SJSA1 (cell line): ENCODE measurements at places on chromosomes 3 and 15. TPM values are rescaled to one million over a fixed set of nuclear protein-coding genes. Genes with fewer than 3 reads are reported as not detected.
A peak's percentile ranks its signal among the peaks of the same experiment; 100 is the strongest.

DNA sequence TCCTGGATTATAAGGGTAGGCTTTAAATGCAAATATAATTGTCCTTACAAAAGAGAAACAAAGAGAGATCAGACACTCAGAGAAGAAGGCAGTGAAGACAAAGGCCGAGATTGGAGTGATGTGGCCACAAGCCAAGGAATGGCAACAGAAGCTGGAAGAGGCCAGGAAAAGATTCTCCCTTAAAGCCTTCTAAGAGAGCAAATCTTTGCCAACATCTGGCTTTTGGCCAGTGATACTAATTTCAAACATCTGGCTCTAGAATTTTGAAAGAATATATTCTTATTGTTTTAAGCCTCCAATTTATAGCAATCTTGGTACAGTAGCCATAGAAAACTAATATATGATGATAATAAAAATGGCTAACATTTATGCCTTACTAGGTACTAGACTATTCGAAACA is 615.8 kb upstream of the ZNF385D start:
- H3K27ac ChIP-seq = no peak overlapping the region
- DNase-seq = no peak
- H3K36me3 ChIP-seq = no peaks in the 10 kb centered on the region
- no peaks in the 10 kb centered on the region for H3K4me1 ChIP-seq

DNA sequence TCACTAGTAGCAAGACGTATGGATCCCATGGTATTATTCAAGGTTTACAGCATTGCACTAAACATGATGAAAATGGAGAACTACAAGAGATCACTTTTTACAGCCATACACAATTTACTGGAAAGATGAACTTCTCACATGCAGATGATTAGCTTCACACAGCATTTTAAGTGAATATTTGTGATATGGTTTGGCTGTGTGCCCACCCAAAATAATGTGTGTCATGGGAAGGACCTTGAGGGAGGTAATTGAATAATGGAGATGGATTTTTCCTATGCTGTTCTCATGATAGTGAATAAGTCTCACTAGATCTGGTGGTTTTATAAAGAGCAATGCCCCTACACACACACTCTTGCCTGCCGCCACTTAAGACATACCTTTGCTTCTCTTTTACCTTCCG is 662.0 kb upstream of the CCDC54 start:
- H3K4me1 ChIP-seq = peaks cover 10% of the 10 kb centered on the region
- no peak overlapping the region for H3K4me3 ChIP-seq
- H3K27me3 ChIP-seq = no peaks in the 10 kb centered on the region
- no peak for DNase-seq
- H3K36me3 ChIP-seq = no peaks in the 10 kb centered on the region

Gene EPHA6
- total RNA-seq = not detected in 2 replicates

Gene GRAMD1C
- total RNA-seq = 13.8 and 29.7 TPM in 2 replicates

Gene FXR1
- total RNA-seq = 113 and 146 TPM in 2 replicates

DNA sequence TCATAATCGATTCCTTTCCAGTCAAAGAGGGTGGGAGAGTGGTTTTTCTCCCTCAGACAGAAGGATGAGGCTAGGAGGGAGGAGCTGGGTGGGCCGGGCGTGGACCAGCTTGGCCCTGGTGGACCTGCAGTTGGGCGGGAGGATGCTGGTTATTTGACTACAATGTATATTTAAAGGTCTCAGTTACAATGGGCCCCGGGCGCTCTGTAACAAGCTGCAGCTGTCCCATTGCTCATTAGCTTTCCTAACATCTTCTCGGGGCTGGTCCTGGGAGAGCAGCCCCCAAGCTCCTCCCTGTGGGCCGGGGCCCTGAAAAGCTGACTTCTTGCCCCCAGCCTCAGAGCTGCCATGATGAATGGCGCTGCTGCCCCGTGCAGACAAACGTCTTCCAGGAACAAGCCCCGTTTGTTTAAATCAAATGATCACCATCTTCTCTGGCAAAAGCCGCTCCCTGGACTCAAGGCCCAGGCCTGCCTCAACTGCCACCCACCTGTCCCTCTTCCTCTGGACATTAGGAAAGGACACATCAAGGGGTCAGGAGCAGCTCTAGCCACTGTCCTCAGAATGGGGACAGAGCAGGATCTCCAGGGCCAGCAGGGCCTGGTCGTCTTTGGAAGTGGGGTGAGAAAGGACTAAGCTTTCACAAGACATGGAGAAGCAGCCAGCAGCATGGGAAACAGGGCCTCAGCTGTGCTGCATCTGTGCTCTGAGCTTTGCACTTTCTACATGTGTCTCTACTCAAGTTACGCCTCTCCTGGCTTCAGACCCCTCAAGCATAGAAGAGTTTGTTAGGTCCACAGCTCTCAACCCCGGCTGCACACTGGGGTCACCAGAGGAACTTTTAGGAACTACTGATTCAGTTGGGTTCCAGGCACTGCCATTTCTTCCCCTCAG is 38.6 kb downstream of the MAGEF1 start:
- no peaks in the 10 kb centered on the region for H3K36me3 ChIP-seq
- H3K27me3 ChIP-seq = no peaks in the 10 kb centered on the region
- no peak overlapping the region for H3K27ac ChIP-seq
- no peaks in the 10 kb centered on the region for H3K4me1 ChIP-seq
- no peak for DNase-seq

Gene MME
- total RNA-seq = 8.9 and 19.1 TPM in 2 replicates

- peaks cover 37% of the 10 kb centered on the region for H3K27me3 ChIP-seq
- H3K27ac ChIP-seq = no peak overlapping the region
- no peak for DNase-seq
- no peaks in the 10 kb centered on the region for H3K36me3 ChIP-seq
- peaks cover 18% of the 10 kb centered on the region for H3K4me1 ChIP-seq
- no peak overlapping the region for H3K4me3 ChIP-seq
Observed at GRCh38 chr3:37766797-37767776, 94.6 kb upstream of the CTDSPL start.

Gene SSR3
- total RNA-seq = 233 and 323 TPM in 2 replicates

DNA sequence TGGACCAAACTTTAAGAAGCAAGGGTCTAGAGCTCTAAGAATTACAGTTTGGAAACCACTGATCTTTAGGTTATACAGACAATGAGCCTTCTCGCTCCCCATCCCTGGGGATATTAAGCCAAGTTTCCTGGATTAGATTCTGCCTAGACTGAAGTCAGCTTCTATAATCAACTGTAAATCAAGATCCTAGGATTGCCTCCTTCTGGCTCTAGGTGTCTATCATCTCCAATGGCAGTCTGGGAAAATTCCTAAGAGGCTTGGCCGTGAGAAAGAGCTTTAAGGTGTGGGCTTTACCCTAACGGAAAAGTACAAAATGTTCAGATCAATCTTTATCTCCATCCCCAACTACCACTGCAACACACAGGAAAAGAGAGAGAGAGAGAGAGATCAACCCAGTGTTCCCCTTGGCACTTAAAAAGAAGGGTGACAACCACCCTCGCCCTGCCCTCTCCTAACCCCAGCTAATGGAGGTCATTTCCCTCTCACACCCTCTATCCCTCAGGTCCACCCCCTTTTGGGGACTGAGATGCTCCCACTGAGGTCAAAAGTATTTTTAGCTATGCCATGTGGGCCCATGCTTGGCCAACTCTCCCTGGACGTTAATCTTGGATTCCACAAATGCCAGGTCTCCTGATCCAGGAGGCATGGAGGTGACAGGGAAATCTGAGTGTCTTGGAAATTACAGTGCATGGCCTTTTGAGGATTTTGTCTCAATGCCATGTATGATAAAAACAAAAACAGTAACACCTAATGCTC is 202.8 kb upstream of the BCL6 start:
- H3K36me3 ChIP-seq = no peaks in the 10 kb centered on the region
- H3K27me3 ChIP-seq = no peaks in the 10 kb centered on the region
- H3K4me3 ChIP-seq = no peak overlapping the region
- DNase-seq = no peak
- H3K27ac ChIP-seq = no peak overlapping the region
- H3K4me1 ChIP-seq = no peaks in the 10 kb centered on the region

- no peaks in the 10 kb centered on the region for H3K36me3 ChIP-seq
- no peak for DNase-seq
- H3K4me1 ChIP-seq = peaks cover 17% of the 10 kb centered on the region
- no peaks in the 10 kb centered on the region for H3K27me3 ChIP-seq
- no peak overlapping the region for H3K4me3 ChIP-seq
Observed at GRCh38 chr3:110564674-110565073, 506.9 kb upstream of the NECTIN3 start.

Gene STRIT1
- total RNA-seq = not detected in 2 replicates

DNA sequence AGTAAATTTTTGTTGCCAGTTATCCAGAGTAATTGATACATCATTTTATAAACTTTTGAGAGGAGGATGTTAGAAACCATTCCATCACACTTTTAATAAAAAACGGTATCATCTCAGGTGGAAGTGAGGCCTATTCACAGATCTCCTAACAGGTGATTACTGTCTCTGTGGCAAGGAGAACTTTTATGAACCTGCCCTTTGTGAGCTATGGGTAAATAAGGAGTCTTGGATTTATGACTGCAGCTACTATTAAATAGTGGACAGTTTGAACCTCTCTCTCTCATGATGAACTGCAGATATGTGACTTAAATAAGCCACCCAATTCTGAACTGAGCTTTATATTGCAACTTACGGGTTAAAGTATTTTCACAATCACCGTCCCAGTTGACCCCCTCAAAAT is 45.7 kb downstream of the ZFAND6 start:
- DNase-seq = no peak
- H3K27me3 ChIP-seq = no peaks in the 10 kb centered on the region
- H3K4me1 ChIP-seq = peaks cover 17% of the 10 kb centered on the region
- peaks cover 6% of the 10 kb centered on the region; the same call in 1 of the 2 replicates for H3K36me3 ChIP-seq

Gene IL17RE
- total RNA-seq = 0.37 and 0.56 TPM in 2 replicates

Gene CYP8B1
- not detected in 2 replicates for total RNA-seq

GRCh38 chr3:123602325-123602724 is 17.5 kb upstream of the HACD2 start:
- H3K27me3 ChIP-seq = no peaks in the 10 kb centered on the region
- H3K27ac ChIP-seq = no peak overlapping the region
- DNase-seq = peak; percentile 56
- H3K4me3 ChIP-seq = no peak overlapping the region

DNA sequence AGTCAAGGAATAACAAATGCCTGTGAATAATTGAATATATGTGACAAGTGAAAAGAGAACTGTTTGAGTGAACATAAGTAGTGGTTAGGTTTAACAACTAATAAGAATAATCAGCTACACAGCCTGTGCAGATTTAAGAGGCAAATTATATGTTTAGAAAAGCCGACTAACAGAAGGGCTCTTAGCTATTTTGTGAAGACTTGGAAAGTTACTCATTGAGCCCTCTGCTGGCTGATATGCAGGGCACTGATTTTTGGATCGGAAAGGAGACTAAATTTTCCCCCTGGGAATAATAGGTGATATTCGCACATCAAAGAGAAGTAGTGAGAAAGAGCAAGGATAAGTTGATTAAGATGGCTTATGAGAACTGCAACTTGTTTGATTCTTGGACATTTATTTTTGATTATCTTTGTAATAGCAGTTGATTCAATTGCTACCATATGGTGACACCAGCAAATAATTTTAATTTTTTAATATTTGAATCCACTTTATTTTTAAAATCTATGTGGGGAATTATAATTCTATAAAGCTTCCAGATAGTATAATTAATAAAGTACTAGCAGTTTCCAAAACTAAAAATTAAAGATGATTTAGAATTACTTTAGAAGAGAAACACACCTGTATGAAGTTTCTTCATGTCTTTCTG is 156.2 kb downstream of the NLGN1 start:
- H3K4me3 ChIP-seq = no peak overlapping the region
- H3K36me3 ChIP-seq = no peaks in the 10 kb centered on the region
- no peaks in the 10 kb centered on the region for H3K27me3 ChIP-seq
- H3K4me1 ChIP-seq = no peaks in the 10 kb centered on the region
- DNase-seq = peak; percentile 8

Gene KLHL40
- not detected in 2 replicates for total RNA-seq

DNA sequence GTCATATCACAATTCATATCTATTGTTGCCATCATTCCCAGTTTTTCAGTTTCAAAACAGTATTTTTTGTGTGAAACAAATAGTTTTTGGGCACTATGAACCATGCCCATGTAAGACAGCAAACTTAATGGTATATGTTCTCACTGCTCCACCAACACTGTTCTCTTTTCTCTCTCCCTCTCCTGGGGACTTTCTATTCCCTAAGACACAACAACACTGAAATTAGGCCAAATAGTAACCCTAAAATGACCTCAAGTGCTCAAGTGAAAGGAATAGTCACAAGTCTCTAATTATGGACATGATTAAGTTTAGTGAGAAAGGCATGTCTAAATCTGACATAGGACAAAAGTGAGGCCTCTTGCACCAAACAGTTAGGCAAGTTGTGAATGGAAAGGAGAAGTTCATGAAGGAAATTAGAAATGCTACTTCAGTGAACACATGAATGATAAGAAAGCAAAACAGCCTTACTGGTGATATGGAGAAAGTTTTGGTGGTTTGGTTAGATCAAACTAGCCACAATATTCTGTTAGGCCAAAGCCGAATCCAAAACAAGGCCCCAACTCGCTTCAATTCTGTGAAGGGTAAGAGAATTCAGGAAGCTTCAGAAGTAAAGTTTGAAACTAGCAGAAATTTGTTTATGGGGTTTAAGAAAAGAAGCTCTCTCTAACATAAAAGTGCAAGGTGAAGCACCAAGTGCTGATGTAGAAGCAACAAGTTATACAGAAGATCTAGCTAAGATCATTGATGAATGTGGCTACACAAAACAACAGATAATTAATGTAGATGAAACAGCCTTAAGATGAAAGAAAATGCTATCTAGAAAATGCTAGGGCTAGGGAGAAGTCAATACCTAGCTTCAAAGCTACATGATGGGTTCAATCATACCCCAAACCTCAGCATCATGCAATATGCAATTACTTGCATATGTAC is 104.2 kb downstream of the CBLB start:
- no peak overlapping the region for H3K27ac ChIP-seq
- no peak overlapping the region for H3K4me3 ChIP-seq
- no peaks in the 10 kb centered on the region for H3K4me1 ChIP-seq
- H3K36me3 ChIP-seq = no peaks in the 10 kb centered on the region
- H3K27me3 ChIP-seq = no peaks in the 10 kb centered on the region
- DNase-seq = no peak

- H3K27me3 ChIP-seq = no peaks in the 10 kb centered on the region
- H3K4me3 ChIP-seq = no peak overlapping the region
- no peak for DNase-seq
- H3K27ac ChIP-seq = no peak overlapping the region
Observed at GRCh38 chr15:88106074-88106473, 150.5 kb downstream of the NTRK3 start.

Gene RHOV
- total RNA-seq = not detected in 2 replicates

DNA sequence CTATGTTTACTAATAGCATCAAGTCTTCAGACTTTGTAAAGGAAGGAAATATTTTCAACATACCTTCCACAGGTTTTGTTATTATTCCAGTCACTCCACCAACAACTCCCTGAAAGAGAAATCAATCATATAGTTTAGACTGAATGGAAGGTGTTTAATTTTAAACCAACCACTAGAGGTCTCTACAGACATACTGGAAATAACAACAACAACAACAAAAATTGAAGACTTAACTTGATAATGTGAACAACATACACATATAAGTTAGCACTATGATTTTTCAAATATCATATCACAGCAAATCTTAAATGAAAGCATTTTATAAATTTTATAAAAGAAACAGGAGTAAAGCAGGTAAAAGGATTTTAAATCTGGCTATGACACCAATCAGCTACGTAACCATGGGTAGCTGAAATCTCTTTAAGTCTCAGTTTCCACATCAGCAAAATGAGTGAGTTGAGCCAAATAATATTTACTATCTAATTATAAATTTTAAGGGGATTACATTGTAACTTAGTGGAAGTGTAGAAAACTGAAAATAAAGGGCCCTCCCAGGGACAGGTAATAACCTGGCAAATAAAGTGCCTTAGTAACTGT is 188.2 kb downstream of the VPS13C start:
- H3K27me3 ChIP-seq = no peaks in the 10 kb centered on the region
- no peak overlapping the region for H3K4me3 ChIP-seq
- no peak for DNase-seq
- H3K4me1 ChIP-seq = no peaks in the 10 kb centered on the region
- peaks cover 20% of the 10 kb centered on the region; the same call in 1 of the 2 replicates for H3K36me3 ChIP-seq
- no peak overlapping the region for H3K27ac ChIP-seq
